ENCODE measurements at places on chromosomes 3 and 15.

DNA sequence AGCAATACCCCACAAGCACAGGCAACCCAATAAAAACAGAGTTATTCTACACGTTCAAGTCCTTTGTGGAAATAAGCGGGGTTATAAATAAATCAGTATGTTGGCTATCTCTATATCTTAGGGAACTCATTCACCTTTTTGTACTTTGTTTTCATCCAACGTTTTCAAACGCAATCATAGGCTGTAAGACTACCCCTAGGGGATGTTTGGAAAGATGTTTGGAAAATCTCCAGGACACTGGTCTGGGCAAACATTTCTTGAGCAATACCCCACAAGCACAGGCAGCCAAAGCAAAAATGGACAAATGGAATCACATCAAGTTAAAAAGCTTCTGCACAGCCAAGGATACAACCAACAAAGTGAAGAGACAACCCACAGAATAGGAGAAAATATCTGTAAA lies 70.1 kb downstream of the CLDN11 start:
- no peak for DNase-seq

DNA sequence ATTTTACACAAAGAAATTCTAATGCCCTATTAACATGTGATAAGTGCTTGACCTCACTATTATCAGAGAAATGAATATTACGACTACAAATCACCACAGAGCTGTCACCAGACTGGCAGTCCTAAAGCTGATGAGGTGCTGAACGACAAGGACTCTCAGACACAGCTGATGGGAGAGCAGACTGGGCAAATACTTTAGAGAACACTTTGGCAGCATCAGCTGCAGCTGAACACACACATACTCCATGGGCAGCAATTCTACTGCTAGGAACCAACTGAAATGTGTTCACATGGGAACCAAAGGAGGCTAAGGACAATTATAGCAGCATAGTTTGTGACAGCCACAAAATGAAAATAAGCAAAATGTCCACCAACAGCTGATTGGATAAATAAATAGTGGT lies 45.5 kb downstream of the SUSD5 start:
- DNase-seq = peak; percentile 38

DNA sequence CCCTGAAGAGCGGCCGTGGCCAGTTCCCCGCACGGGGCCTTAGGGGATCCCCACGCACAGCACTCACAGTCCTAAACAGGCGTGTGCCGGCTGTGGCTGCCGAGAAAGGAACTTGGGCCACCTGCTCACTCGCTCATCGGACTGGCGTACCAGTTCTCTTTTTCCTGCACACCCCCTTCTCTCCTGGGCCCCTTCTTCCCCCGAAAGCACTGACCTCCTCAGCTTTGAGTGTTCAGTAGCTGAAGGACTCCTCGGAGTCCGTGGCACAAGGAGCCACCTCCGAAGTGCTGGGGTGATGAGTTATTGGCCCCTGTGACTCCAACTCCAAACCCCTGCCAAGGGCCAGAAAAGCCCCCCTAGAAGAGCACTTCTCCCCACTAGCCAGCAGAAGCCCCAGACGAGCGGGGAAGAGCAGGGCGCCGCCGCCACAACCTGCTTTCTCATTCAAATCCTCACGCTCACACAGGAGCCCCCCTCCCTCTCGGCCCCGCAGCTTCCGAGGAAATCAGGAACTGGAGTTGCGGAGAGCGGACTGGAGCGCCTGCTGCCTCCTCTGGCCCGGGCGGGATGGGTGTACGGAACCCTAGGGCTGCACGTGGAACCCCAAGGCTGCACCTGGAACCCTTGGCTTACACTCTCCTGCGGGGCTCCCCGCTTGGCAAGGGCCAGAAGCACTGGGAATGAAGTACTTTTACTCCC lies at the start of gene PLCH1:
PLCH1 (minus strand) TSS at position 446 of the 699 bp plus-strand sequence. CDS start 40,847 bp downstream, outside the sequence.
- peak; percentile 39 for DNase-seq

- DNase-seq = no peak
These were observed 73.9 kb downstream of the CPN2 start for GRCh38 chr3:194277104-194277785.

DNA sequence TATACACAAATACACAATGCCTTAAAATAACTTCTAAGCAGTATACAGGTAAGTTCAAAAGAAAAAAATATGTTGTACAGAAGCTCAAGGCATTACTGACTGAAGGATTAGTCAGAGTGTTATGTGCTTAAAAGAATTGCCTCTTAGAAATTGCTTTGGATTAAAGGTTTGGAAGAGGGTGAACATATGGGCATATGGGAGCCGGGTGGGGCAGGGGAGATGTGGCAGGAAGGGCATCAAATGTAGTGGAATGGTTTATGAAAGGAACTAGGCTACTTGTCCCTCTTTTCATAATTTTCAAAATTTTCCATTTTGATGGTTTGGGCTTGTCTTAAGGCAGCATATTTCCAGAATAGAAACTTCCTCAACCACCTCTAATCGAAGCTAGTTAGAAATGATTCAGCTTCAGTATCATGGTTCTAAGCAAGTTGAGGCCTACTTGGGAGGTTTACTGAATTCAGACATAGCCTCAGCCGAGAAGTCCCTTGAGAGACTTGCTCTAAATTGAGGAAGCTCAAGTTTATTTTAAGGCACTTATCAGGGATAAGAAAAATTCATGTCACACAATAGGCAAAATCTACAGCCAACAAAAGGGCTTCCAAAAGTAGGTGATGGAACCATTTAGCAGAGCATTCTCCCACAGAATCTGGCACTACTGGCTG lies 10.1 kb upstream of the GOLGB1 start:
- no peak for DNase-seq

- DNase-seq = no peak
These were observed 11.4 kb upstream of the C3orf22 start for GRCh38 chr3:126570103-126570541.

- DNase-seq = no peak
These were observed 9.5 kb downstream of the SOX2 start for GRCh38 chr3:181721046-181721875.

- no peak for DNase-seq
These were observed 43.9 kb upstream of the PLXND1 start for GRCh38 chr3:129650256-129650872.

GRCh38 chr3:143628971-143629370 lies 219.3 kb downstream of the SLC9A9 start:
- no peak for DNase-seq
